ENCODE measurements at places on chromosomes 1 and 21.

GRCh38 chr1:160260406-160261382, 1.7 kb downstream of the DCAF8 start:
- DNase-seq, result peak; percentile 87

- DNase-seq, result no peak
These were observed 10.9 kb downstream of the TMPRSS2 start for GRCh38 chr21:41497008-41497407.

- no peak for DNase-seq
These were observed 68.4 kb upstream of the TLR5 start for GRCh38 chr1:223211323-223211985.

GRCh38 chr1:205703072-205703471, 22.8 kb upstream of the SLC45A3 start:
- DNase-seq, result no peak

DNA sequence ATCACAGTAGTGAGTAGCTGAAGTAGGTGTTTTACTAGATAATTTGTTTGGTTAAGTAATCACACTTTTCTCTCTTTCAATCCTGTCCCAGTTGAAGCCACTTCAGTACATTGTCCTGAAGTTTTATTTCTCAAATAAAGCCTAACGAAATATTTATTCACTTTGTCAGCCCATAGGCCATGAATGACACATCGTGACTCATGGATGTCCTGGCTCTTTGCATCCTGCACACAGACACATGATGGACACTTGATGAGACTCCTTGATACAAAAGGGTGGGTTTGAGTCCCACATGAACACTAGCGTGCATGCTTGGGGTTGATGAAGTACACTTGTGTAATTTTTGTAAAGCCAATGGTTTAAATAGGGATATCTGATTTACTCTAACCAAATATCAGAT, 22.7 kb upstream of the LAMC2 start:
- DNase-seq, result no peak
